ENCODE measurements at places on chromosomes 3 and 15.

GRCh38 chr3:72754582-72754981 lies 93.7 kb downstream of the SHQ1 start:
- DNase-seq: no peak

DNA sequence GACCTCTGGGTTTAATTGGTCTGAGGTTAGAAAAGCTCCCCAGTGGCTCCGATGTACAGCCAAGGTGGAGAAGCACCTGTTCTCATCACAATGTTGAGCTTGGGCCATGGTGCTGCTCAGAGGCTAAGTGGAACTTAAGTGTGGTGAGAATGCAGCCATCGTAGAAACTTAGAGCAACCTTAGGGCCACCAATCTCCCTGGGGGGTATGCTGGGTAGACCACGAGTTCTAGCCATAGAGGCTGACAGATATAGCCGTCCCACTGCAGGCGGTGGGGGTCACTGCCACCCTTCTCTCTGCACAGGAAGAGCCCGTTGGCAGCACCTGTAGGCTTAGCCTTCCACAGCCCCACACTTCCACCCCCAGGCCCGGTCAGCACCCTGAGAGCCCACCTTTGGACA lies 38.0 kb downstream of the MGLL start:
- no peak for DNase-seq

- no peak for DNase-seq
Observed at GRCh38 chr15:65863106-65863505, 6.2 kb upstream of the RAB11A start.

DNA sequence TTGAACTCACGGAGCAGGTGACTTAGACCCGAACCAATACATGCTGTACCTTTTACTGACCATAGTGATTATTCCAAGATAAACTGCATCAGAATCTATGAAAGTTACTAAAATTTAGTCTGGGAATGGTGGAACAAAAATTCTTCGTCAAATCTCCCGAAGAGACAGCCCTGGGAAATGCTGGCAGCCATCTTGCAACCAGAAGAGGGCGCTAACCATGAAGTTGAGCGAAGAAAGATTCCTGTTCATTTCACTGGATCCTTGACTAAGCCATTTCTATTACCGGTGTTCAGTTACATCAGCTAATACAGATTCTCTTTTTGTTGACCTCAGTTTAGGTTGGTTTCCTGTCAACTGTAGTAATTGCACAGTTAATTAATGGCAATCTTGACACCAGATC lies 199.6 kb downstream of the SLC9A9 start:
- DNase-seq: no peak

DNA sequence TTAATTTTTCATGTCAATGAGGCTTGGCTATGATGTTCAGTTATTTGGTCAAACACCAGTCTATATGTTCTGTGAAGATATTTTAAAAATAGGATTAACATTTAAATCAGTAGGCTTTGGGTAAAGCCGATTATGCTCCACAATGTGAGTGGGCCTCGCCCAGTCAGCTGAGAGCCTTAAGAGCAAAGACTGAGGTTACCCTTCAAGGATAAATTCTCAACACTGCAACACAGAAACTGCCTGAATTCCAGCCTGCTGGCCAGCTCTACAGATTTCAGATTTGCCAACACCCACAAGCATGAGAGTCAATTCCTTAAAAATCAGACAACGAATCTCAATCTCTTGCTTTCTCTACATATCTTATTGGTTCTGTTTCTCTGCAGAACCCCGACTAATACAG lies 188.3 kb downstream of the PLCH1 start:
- DNase-seq: no peak

DNA sequence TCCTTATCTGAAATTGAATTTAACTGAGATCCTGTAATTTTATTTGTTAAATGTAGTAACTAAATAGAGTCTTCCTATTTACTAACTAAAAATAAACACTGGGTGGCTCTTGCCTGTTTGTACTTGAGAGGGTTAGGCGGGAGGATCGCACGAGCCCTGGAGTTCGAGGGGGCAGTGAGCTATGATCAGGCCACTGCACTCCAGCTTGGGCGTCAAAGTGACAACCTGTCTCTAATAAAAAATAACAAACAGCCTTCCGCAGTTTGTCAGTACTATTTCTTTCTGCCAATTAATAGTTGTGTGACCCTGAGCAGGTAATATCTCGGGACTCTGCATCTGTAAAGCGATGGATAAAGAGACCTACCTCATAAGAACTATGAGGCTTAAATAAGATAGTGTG lies 768 bp upstream of the PDE12 start:
- no peak for DNase-seq

DNA sequence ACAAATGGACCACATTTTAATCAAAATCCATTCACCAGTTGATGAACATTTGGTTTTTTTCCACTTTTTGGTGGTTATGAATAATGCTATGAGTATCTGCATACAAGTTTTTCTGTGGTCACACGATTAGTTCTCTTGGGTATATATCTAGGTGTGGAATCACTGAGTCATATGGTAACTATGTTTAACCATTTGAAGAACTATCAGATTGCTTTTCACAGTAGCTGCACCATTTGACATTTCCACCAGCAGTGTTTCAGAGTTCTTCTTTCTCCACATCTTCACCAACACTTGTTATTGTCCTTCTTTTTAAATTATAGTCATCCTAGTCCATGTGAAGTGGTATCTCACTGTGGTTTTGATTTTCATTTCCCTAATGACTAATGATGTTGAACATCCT lies 33.3 kb upstream of the ATG7 start:
- no peak for DNase-seq

DNA sequence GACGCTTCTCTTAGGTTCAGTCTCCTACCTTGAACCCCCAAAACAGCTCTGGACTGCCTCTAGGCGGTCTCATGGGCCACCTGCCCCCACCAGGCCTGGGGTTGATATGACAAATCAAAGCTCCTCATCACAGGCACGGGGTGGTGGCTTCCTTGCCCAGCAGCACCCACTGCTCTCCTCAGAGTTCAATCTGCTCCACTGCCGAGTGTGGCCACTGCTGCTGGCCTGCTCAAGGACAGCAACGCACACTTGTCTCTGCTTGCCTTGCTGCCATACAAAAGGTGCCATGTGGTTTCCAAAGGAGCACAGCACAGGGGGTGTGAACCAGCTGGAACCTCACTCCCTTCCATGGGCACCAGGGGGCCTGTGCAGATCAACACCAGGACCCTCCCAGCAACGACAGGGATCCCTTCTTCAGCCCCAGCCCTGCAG lies 10.2 kb downstream of the KBTBD13 start:
- DNase-seq: no peak

DNA sequence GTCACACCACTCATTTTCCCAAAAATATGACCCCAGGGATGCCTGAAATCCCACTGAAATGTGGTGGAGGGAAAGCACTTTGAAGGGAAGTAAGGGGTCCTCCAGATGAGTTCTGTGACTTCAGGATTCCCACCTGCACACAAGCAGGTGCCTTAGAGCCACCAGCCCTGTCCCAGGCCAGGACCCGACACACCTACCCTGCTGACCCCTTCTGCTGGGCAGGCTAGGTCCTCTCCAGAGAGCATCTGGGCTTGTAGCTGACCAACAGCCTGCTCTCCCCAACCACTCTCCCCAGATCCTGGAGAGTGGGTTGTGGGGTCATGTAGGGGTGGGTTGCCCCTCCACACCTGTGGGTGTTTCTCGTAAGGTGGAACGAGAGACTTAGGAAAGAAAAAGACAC lies 14.9 kb upstream of the CILP start:
- no peak for DNase-seq

- DNase-seq: no peak
Observed at GRCh38 chr3:173109143-173109542, 31.9 kb downstream of the SPATA16 start.

DNA sequence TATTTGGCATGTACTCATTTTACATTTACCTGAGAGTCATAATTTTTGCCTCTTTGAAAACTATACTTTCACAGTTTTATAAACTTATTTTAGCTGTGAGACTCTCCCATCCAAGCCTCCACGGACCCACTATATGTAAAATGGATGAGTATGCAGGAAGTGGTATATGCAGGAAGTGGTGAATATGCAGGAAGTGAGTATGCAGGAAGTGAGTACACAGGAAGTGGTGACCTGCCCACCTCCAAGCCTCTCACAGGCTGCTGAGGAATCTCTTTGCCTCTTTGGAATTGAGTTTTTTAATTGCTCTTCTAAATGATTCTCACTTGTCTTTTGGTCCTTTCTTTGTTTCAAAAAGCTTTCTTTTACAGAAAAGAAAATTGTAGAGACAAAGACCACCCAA lies 85.2 kb downstream of the KBTBD8 start:
- DNase-seq: no peak

DNA sequence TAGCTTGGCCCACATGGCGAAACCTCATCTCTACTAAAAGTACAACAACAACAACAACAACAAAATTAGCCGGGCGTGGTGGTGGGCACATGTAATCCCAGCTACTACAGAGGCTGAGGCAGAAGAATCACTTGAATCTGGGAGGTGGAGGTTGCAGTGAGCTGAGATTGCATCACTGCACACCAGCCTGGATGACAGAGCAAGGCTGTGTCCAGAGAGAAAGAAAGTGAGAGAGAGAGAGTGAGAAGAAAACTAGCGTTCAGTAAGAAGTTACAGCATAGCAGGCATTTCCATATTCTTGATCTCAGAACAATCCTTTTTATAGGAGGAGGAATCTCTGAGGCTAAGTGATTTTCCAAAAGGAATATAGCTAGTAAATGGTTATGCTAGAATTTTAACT lies 1076.1 kb downstream of the AGBL1 start:
- DNase-seq: no peak

DNA sequence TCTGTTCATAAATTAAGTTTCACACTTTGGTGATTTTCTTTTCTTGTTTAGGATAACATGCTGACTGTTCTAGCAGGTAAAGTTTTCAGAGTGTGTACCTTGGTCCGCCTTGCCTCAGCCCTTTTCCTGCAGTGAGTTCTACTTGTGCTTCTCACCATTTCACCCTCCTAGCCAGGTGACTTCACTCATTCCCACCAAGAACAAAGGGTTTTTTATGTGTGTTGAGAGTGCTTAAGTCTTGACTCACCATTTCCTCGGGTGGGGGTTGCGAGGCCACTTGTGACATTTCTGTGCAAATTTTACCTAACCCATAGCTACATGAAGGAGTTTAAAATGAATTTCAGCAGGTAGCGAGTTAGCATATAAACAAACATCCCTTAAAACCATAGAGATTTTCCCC lies 81.4 kb downstream of the C3orf38 start:
- no peak for DNase-seq

- no peak for DNase-seq
Observed at GRCh38 chr3:127038466-127038865, 55.6 kb downstream of the PLXNA1 start.

GRCh38 chr3:59392116-59392515 lies 342.3 kb upstream of the CFAP20DC start:
- DNase-seq: no peak

DNA sequence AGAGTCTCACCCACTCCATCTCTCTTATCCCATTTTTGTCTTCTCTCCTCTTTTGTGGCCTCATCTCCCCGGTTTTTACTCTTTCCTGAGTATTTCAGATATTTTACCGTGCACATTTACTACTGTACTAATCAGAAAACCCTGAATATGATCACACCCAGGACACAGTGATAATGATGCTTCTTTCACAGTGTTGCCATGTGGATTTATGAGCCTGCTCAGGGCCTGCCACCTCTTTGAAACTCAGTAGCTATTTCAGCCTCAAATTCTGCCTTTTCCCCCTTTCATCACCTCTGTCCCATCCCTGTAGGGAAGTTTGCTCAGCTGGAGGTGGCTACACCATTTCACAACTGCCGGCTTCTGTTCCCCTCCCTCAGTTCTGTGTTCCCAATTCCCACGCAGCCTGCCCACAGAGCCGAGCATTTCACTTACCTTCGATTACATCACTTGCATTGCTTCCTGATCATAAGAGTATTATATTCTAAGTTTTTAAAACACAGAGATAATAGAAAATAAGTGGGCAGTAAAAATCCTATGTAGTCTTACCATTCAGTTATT lies 33.2 kb downstream of the ARNT2 start:
- DNase-seq: no peak

- no peak for DNase-seq
Observed at GRCh38 chr3:41267975-41268640, 68.8 kb downstream of the CTNNB1 start.

DNA sequence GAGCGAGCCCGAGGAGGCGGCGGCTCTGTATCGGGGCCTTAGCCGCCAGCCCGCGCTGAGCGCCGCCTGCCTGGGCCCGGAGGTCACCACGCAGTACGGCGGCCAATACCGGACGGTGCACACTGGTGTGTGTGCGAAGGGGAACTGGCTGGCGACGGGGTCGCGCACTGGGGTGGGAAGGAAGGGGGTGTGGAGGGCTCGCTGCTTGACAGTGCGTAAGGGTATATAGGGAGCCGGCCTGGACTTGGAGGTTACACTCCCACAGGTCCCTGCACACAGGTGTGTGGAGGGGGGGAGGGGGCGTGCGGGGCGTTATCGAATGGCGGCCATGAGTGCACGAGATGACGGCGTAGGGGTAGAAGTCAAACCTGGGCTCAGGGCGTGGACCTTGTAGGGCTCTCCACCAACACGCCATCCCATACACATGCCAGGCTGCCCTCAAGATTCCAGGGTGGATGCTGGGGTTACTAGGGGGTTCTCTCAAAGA lies 389 bp downstream of the APEH start:
- no peak for DNase-seq

- no peak for DNase-seq
Observed at GRCh38 chr3:14139771-14140170, 14.9 kb downstream of the TMEM43 start.

DNA sequence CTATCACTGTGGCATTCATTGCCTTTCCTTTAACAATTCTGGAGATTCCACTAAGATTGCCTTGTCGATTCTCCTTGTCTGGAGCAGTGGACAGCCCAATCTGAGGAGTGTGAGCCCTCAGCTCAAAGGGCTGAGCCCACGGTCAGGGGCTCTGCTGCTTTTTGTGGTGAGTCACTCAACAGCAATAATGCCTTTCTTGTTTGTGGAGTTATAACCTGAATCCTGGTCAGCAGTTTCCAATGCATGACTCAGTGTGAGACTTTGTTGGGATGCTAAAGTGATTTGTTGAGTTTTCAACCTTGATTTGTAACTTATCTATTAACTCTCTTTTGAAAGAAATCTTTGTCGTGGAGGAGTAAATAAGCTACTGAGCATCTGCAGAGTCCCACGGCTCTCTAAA lies 183.5 kb downstream of the TJP1 start:
- no peak for DNase-seq

DNA sequence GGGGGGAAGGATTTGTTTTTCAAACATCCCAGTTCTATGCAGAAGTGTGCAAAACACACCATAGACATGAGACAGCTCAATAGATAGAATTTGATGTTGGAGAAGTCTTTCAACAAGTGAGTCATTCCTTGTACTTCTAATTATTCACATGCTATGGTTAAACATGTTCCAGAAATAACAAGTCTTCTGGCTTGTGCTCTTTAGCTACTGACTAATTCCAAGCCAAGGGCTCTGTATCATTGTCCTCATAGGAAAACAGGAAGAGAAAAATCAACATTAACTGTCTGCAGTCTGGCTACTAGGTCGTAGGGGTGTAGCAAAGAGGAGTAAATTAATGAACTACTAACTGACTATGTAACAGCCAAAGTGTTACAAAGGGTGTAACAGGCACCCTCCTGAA lies 25.8 kb downstream of the LDHAL6B start:
- DNase-seq: no peak

- no peak for DNase-seq
Observed at GRCh38 chr15:52523192-52523591, 5.5 kb downstream of the MYO5A start.

GRCh38 chr3:29293421-29293820 lies 12.6 kb downstream of the RBMS3 start:
- no peak for DNase-seq
